Stimulated activated CD8-positive, alpha-beta memory T cell treated with anti-CD3 and anti-CD28 coated beads, Interleukin-7, amount 100 ng/mL, for 1 hour (primary cell): ENCODE measurements at places on chromosomes 13 and 19.

DNA sequence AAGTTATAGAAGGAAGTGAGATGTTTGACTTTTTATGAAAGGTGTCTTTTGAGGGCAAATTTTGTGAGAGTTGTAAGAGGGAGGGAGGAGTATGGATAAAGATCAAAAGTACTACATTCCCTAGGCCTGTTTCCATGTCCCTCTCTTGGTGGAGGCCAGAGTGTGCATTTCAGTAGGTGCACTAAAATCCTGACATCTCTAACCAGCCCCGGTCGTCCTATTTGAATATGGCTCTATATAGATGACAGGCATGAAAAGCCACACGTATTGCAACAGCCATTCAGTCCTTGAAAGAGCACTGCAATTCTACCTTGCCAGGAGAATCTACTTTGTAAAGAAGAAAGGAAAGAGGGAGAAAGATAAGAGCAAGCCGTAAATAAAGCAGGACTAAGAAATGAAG lies 510.1 kb downstream of the IRS2 start:
- DNase-seq = no peak

DNA sequence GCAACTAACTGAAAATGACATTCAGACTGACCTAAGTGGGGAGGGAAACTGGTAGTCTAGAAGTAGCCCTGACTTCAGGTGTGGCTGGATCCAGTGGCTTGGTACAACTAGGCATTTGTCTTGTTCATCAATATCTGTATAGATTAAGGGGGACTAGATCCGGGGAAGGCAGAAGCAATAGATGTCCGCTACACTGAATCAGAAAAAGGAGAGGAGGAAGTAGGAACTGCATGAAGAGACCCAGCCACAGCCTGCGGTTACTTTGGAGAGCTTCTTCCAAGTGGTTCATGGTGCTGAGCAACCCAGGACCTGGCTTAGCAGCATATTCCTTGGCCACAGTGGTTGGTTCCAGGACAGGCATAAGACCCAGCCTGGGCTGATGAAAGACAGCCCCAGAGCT lies 9.9 kb upstream of the PRODH2 start:
- no peak for DNase-seq

DNA sequence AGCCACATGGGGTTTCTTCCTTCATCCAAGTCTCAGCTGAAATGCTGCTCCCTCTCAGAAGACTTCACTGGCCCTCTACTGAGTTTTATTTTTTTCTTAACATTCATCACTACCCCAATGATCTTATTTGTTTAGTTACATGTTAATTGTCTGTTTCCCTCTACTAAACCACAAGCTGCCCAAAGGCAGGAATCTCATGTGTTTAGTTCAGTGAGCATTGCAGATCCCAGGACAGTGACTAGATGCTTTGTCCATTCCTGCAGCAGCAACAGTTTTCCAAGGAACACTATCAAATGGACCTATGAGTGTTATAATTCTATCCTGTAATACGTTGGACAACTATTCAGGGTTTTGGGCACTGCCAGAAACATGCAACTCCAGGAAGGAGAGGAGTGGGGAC lies 93.1 kb downstream of the RNASEH2B start:
- no peak for DNase-seq

DNA sequence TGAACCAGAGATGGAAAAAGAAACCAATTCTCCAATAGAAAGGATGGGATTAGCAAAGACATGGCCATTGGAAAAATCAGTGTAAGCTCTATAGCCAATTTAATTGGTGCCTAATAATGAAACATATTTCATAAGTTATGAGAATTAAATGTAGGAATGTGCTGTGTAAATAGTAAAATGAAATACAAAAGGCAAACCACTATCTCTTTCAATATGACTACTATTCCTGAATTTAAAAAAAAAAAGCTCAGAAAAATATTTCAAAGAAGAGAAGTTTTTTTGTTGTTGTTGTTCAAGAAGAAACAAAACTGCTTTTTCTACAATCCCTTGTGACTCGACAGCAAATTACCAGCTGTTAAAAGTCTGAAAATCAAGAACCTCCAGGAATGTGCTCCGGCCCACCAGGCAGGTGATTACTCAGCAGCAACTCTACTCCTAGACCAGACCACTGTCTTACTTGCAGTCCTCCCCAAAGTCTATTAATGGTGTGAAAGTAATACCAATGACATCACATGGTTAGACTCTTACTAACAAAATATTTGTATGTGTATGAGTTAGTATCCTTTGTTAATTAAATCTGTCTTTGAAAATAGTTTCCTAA lies 362.4 kb downstream of the KCTD12 start:
- DNase-seq = no peak

GRCh38 chr19:15210323-15210781 lies 9.6 kb upstream of the NOTCH3 start:
- no peak for DNase-seq

- DNase-seq = no peak
These were observed 8.1 kb downstream of the SARS2 start for GRCh38 chr19:38922482-38922881.

DNA sequence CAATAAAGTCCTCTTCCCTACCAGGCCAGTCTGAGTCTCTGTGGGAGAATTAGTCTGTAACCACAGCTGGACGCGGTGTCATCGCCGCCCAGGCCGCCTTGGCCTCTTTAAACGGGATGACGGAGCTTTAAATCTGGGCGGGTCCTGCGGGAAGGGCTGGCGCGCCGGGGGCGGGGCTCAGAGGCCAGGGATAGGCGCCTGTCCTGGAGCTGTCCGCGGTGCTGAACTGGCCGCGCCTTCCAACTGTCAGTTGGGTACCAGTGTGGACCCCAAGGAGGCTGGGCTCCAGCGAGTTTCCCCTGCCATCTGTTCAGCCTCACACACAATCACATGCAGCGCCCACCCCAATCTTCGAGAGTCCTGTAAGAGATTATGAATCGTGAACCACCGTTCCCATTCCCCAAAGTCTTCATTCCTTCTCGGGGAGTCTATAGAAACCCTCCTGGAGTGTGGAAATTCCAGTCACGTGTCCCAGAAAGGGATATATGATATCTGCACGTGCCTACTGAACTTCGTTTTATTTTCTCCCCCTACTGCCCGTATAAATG lies 11.5 kb downstream of the APLP1 start:
- no peak for DNase-seq
